NK-92 treated with Interleukin-12 subunit alpha and Interleukin-12 subunit beta, amount 100 ng/mL, for 24 hours (cell line): ENCODE measurements at places on chromosomes 4 and X.

- DNase-seq = no peak
Measured at GRCh38 chr4:138665851-138666250, 349.7 kb upstream of the NOCT start.

GRCh38 chr4:38499101-38499500, 164.9 kb upstream of the KLF3 start:
- no peak for DNase-seq

- DNase-seq = no peak
Measured at GRCh38 chr4:21884615-21885014, 64.0 kb downstream of the KCNIP4 start.

- DNase-seq = no peak
Measured at GRCh38 chrX:87299563-87300160, 217.9 kb upstream of the KLHL4 start.

GRCh38 chr4:26197018-26197779, 123.6 kb upstream of the RBPJ start:
- DNase-seq = peak; percentile 81
